HEK293T (cell line): ENCODE measurements at places on chromosomes 4 and X.

GRCh38 chr4:111492496-111492895 is 652.8 kb upstream of the FAM241A start:
- DNase-seq: no peak

DNA sequence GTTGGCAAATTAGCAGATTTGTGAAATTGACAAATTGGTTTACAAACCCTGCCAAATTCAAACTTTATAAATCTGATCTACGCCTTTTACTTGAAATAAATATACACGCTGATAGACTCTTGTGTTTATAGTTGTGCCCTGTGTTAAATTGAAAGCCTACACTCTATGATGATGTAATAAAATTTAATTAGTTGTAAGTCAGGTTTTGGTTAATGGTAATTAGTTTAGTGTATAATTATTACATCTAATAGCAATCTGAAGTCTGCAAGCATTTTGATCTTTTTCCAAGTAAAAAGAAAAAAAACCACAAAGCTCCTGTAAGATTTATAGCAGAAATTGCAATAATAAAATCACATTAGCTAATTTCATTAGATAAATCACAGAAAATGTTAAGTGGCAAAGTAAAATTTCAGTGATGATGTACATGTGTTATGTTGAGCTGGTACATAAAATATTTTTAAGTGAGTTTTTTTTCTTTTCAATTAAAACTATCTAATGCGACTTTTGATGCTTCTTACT is 72.7 kb upstream of the TENM3 start:
- no peak for DNase-seq

- peak; percentile 63 for DNase-seq
These were observed 124.0 kb upstream of the PJA1 start for GRCh38 chrX:69289046-69289792.

DNA sequence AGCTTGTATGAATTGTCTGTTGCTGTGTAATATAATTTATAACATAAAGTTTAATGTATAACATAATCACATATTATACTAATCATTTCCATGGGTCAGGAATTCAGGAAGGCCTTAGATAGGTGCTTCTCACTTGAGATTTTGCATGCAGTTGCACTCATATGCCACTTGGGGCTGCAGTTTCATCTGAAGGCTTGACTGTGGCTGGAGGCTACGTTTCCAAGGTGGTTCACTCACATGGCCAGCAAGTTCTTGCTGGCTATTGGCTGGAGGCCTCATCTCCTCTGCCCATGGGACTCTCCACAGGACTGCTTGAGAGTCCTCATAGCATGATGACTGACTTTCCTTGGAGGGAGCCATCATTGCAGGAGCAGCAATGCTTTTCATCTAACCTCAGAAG is 53.4 kb upstream of the STX18 start:
- DNase-seq: no peak

DNA sequence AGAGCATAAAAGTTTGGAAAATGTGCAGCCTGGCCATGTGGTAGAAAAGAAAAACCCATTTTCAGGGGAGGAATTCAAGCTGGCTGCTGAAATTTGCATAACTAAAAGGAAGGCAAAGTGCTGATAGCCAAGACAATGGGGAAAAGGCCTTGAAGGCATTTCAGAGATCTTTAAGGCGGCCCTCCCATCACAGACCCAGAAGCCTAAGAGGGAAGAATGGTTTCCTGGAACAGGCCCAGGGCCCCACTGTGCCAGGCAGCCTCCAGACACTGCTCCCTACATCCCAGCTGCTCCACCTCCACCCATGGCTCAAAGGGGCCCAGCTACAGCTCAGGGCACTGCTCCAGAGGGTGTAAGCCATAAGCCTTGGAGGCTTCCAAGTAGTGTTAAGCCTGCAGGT is 158.0 kb upstream of the PRDX4 start:
- DNase-seq: no peak

DNA sequence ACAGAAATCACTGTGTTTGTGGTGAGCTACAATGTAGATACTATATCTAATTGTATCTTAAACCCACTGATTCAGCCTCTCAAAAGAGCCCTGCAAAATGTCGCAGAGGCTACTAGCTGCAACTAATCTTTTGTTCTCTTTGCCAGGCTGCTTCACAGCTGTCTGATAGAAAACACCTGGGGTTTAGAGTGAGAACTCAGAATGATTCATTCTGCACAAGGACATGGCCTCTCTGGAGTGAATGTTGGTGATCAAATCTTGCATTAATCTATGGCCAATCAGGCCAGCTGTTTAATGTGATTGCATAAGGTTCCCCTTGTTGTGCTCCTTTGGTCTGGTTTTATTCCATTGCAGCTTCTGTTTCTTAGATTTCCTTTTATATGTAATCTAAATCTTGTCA is 100.3 kb downstream of the EMCN start:
- DNase-seq: no peak
